DMS53 (cell line): ENCODE measurements at places on chromosomes 16 and 17.

GRCh38 chr16:67941469-67942199 is 2.3 kb downstream of the LCAT start:
- no peak for DNase-seq

- no peak for DNase-seq
Measured at GRCh38 chr16:57822018-57822553, 19.8 kb upstream of the KIFC3 start.

DNA sequence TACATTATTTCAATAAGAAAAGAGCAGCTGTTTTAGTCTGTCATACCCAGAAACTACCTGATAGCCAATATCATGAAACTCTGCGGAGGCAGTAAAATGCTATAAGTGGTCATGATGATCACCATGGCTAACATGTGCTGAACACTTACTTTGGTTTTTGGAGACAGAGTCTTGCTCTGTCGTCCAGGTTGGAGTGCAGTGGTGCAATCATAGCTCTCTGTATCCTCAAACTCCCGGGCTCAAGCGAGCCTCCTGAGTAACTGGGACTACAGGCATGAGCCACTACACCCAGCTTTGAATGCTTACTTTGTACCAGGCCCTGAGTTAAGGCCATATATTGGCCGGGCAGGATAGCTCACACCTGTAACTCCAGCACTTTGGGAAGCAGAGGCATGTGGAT is 101.2 kb upstream of the DHX40 start:
- DNase-seq = peak; percentile 11

- DNase-seq = no peak
Measured at GRCh38 chr17:4999430-5000093, 1.8 kb downstream of the KIF1C start.

GRCh38 chr16:2212362-2213324 is 2.0 kb upstream of the BRICD5 start:
- no peak for DNase-seq

GRCh38 chr16:17474572-17474971 is 3.8 kb upstream of the XYLT1 start:
- no peak for DNase-seq

DNA sequence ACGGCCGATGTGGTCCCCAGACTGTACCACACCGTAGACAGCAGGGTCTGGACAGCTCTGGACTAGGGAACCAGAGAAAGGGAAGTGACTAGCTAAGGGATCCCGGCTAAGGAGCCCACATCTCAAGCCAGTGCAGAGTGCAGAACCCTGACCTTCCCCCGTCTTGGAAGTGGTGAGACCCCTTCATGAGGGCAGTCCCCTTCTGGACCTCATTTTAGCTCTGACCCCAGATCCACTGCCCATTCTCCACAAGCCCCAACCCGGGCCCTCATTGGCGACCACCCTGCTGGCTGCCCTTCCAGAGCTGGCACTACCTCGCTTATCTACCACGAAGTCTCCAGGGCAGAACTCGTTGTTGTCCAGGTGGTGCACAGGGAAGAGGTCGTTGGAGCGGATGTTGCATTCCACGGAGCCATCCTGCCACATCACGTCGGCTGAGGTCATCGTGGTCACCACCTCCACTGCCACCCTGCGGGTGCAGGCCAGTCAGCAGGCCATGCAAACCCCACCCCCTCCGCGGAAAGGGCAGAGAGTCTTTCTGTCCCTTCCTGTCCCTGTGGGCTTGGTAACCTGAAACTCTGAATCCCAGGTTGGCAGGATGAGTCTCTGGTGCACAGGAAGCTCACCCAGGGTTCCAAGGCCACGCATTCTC is 14.2 kb downstream of the SPHK1 start:
- peak; percentile 40 for DNase-seq

DNA sequence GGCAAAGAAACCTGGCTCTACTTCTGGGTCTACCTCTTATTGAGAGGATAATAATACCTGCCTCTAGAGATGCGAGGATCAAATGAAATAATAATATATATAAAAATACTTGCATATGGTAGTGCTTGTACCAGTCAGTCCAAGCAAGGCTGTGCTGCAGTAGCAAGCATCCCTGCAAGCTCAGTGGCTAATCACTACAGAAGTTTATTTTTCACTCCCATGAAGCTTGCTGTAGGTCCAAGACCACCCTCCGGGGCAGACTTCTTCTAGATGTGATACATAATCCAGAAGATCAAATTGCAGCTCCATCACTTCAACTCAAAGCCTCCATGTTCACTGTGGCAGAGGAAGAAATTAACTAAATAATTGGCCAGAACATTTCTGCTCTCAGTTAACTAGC is 48.9 kb upstream of the NKD1 start:
- DNase-seq = no peak

DNA sequence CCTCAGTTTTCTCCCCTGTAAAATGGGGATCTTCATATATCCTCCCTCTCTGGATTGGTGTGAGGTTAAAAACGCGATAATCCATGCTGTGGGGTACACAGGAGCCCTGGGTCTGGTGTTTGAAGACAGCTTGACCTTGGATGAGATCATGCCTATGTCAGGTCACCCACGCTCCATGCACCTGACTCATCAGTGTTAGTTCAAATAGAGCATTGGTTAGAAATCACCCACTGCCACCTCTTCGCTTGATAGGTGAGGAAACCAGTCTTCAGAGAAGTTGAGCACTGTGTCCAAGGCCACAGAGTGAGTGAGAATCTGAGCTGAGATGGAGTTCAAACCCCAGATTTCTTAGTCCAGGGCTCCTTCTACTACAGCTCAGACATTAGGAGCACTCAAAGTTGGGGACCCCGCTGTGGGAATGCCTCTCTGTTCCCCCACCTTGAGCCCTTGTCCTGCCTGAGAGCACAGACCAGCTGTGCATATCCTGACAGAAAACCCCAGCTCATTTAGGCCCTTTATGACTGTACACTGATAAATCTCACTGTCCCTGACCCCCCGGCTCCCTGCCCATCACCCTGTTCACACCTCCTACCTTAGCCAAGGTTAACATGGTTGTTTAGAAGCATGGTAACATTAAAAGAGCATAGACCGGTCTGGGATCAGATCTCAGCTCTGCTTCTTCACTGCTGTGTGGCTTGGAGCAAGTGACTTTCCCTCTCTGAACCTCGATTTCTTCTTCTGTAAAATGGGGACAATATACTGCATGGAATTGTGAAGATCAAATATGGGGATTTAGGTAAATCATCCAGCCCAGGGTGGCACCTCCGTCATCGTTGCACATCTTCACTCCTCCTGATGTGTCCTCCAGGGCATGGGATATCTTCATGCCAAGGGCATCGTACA is 22.4 kb upstream of the LGALS9 start:
- peak; percentile 49 for DNase-seq

- no peak for DNase-seq
Measured at GRCh38 chr17:55887531-55887930, 136.7 kb downstream of the PCTP start.

- peak; percentile 88 for DNase-seq
Measured at GRCh38 chr16:89320782-89321501, 103.4 kb downstream of the ZNF778 start.

- no peak for DNase-seq
Measured at GRCh38 chr17:79033046-79033616, 9.2 kb downstream of the C1QTNF1 start.
